ENCODE measurements at places on chromosomes 12 and 14. TPM values are rescaled to one million over a fixed set of nuclear protein-coding genes. Genes with fewer than 3 reads are reported as not detected.

DNA sequence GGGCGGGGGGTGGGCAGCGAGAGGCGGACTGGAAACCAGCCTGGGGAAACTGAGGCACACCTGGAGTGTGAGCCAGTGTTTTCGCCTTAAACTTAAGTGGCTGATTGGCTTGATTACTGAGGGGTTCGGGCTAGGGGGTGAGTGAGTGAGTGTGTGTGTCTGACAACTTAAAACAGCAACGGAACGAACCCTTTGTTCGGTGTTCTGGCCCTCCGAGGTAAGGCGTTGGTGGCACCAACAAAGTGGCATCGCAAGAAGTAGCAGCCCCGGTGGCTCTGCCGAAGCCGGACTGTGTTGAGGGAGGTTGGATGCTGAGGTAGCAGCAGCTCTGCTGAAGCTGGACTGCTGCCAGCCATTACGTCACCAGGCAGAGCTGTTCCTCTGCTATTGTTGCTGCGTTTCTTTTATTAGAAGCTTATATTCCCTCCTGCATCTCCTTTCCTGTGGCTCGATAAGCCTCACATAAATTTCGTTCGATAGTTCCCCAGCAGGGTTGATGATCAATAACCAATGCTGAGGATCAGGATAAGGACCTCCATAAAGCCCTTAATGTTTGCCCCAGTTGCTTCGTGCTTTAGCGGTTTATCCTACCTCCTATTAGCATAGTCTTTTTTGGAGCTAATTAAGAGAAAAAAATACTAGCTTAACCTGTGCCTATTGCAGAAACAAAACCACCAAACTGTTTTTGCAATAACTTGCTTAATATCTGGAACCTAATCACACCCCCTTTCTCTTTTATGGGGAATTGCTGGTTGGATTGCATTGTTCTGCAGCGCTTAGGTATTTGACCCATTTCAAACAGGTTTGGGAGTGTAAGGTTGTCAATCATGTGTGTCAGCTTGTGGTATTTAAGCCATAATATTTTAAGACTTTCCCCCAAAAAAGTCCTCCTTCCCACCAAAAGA, 1.3 kb downstream of the GPR137C start:
- H3K27me3 ChIP-seq = no peaks in the 10 kb centered on the region
- DNase-seq = peak; percentile 92
- peak overlapping the region; percentile 96 for H3K27ac ChIP-seq

GRCh38 chr12:31600252-31600651, 9.3 kb upstream of the DENND5B start:
- no peaks in the 10 kb centered on the region for H3K36me3 ChIP-seq
- no peak for DNase-seq
- H3K4me3 ChIP-seq = no peak overlapping the region
- H3K4me1 ChIP-seq = no peaks in the 10 kb centered on the region
- H3K27ac ChIP-seq = no peak overlapping the region

The KLRG1 gene
- 1.3 TPM for total RNA-seq

- no peaks in the 10 kb centered on the region for H3K36me3 ChIP-seq
- no peak for DNase-seq
- no peaks in the 10 kb centered on the region for H3K27me3 ChIP-seq
- no peaks in the 10 kb centered on the region for H3K4me1 ChIP-seq
Measured at GRCh38 chr14:74409441-74409840, 16.6 kb downstream of the SYNDIG1L start.

DNA sequence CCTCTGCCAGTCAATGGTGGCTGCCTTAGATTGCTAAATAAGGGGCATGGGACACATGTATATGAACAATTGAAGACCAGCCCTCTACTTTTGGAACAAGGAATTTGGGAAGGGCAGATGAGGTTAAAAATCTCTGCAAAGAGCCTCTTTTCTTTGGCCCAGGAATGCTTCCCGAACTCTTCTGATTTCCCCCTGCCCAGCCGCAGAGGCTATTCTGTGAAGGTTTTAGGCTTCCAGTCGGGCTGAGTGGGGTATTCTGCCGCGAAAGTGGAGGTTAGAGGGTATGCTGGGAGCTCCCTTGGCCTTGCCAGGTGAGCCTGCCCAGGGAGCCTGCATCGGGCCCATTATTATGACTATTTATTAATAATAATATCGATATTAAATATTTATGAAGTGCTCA, 1.2 kb downstream of the POU6F1 start:
- peaks cover 19% of the 10 kb centered on the region for H3K4me1 ChIP-seq
- no peak for DNase-seq
- H3K36me3 ChIP-seq = no peaks in the 10 kb centered on the region
- peak overlapping the region; percentile 97 for H3K4me3 ChIP-seq
- H3K27ac ChIP-seq = peak overlapping the region; percentile 98
- H3K27me3 ChIP-seq = no peaks in the 10 kb centered on the region

- peak overlapping the region; percentile 79 for H3K27ac ChIP-seq
- H3K27me3 ChIP-seq = no peaks in the 10 kb centered on the region
- peaks cover 27% of the 10 kb centered on the region for H3K36me3 ChIP-seq
- peak overlapping the region; percentile 25 for H3K4me3 ChIP-seq
- peaks cover 87% of the 10 kb centered on the region for H3K4me1 ChIP-seq
- DNase-seq = no peak
Measured at GRCh38 chr14:73741876-73742519, 27.8 kb upstream of the PNMA1 start.

DNA sequence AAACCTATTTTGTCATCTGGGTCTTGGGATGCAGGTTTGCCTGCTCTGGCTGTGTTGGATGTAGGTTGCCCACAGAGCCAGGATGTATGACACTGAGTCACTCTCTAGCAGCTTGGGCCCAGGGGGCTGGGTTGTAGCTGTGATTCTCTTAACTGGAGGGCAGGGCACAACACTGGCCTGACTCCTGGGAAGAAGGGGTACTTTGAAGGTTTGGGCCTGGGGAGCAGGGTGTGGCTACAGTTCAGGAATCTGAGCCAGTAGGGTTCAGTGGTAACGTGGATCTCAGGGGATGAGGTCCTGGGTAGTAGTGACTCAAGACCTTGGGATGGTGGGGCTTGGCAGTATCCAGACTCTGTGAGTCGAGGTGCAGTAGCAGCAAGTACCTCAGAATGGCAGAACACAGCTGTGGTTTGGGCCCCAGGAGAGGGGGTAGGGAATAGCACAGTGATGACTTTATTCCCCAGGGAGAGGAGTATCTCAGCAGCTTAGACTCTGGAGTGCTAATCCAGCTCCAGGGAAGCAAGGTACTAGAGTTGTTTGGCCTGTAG, 25.7 kb downstream of the TBC1D15 start:
- peaks cover 16% of the 10 kb centered on the region for H3K4me1 ChIP-seq
- H3K27ac ChIP-seq = no peak overlapping the region
- no peak overlapping the region for H3K4me3 ChIP-seq
- H3K36me3 ChIP-seq = peaks cover 19% of the 10 kb centered on the region
- H3K27me3 ChIP-seq = no peaks in the 10 kb centered on the region

The TMEM119 gene
- not detected for total RNA-seq

- no peak overlapping the region for H3K4me3 ChIP-seq
- no peaks in the 10 kb centered on the region for H3K4me1 ChIP-seq
- H3K27me3 ChIP-seq = no peaks in the 10 kb centered on the region
- no peak overlapping the region for H3K27ac ChIP-seq
- DNase-seq = no peak
- H3K36me3 ChIP-seq = no peaks in the 10 kb centered on the region
Measured at GRCh38 chr14:83053022-83053710, 1519.5 kb upstream of the SEL1L start.

GRCh38 chr12:116739381-116739887, 1.3 kb downstream of the RNFT2 start:
- no peak for DNase-seq
- no peak overlapping the region for H3K4me3 ChIP-seq
- H3K36me3 ChIP-seq = peaks cover 5% of the 10 kb centered on the region
- H3K27ac ChIP-seq = no peak overlapping the region
- H3K4me1 ChIP-seq = peaks cover 32% of the 10 kb centered on the region
- no peaks in the 10 kb centered on the region for H3K27me3 ChIP-seq

The KRT82 gene
- total RNA-seq = not detected

The C14orf39 gene
- 0.55 TPM for total RNA-seq

GRCh38 chr14:69916396-69916795, 37.2 kb downstream of the SMOC1 start:
- H3K27me3 ChIP-seq = no peaks in the 10 kb centered on the region
- no peak for DNase-seq
- H3K4me3 ChIP-seq = no peak overlapping the region
- H3K27ac ChIP-seq = no peak overlapping the region
- no peaks in the 10 kb centered on the region for H3K36me3 ChIP-seq

- no peak overlapping the region for H3K4me3 ChIP-seq
- no peaks in the 10 kb centered on the region for H3K4me1 ChIP-seq
- peak overlapping the region; percentile 14 for H3K27ac ChIP-seq
- H3K27me3 ChIP-seq = no peaks in the 10 kb centered on the region
Measured at GRCh38 chr12:24896171-24896570, 52.7 kb downstream of the BCAT1 start.

GRCh38 chr12:31874961-31875608, 84.1 kb upstream of the RESF1 start:
- peak; percentile 79 for DNase-seq
- H3K4me3 ChIP-seq = no peak overlapping the region
- H3K4me1 ChIP-seq = peaks cover 5% of the 10 kb centered on the region
- H3K27ac ChIP-seq = peak overlapping the region; percentile 44

DNA sequence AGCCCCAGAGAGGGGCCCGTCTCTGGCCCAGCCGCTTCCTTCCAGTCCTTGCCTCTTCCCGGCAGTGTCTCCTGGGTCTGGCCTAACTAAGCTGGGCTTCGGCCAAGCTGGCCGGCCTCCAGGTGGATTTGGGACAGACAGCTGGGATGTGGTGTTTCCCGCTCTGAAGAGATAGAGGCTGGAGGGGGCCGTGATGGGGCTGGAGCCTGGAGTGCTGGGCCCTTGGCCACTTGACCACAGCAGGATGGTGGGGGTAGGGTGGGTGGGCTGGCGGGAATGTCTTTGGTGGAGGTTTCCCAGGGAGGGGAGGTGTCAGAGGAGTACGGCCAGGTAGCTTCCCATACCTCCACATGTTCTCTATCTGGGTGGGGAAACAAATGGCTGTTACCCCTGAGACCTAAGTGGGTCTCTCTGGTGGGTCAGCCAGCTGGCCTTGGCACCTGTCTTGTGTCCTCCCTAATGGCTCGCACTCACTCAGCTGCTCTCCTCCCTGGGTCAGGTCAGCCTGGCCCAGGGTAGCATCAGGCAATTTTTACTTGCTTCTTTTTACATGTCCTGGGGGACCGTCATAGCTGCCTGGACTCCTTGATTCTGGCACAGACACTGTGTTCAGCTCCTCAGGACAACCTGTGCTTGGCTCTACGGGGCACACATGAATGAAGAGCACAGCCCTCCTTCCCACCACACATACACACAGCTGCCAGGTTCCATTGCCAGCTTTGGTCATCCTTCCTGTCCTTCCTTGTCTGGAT, 19.8 kb upstream of the PGF start:
- no peak overlapping the region for H3K4me3 ChIP-seq
- H3K27me3 ChIP-seq = no peaks in the 10 kb centered on the region
- H3K36me3 ChIP-seq = no peaks in the 10 kb centered on the region
- no peak overlapping the region for H3K27ac ChIP-seq
- DNase-seq = peak; percentile 87
- peaks cover 13% of the 10 kb centered on the region for H3K4me1 ChIP-seq

DNA sequence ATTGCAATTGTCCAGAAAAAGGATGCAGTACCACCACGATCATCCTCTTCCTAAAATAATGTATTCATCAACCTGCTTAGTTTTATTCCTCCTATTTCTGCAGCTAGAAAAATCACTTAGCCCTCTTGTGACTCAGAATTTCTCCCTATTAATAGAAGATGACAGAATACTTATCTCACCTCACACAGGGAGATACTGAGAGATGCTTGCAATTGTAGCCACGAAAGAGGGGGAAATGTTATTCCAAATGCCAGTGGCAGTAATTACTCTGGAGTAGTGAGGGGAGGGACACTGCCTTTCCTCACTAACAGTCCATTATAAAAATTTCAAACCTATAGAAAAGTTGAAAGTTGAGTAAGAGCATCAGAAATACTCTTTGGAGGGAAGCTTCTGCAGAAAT, 11.8 kb upstream of the DUSP6 start:
- no peak for DNase-seq
- H3K27me3 ChIP-seq = no peaks in the 10 kb centered on the region
- no peak overlapping the region for H3K4me3 ChIP-seq
- peaks cover 8% of the 10 kb centered on the region for H3K4me1 ChIP-seq

GRCh38 chr12:9702255-9702654, 30.6 kb downstream of the CLECL1 start:
- H3K4me1 ChIP-seq = no peaks in the 10 kb centered on the region
- no peak overlapping the region for H3K4me3 ChIP-seq
- no peaks in the 10 kb centered on the region for H3K27me3 ChIP-seq
- H3K27ac ChIP-seq = no peak overlapping the region
- H3K36me3 ChIP-seq = no peaks in the 10 kb centered on the region

- H3K4me3 ChIP-seq = no peak overlapping the region
- no peak overlapping the region for H3K27ac ChIP-seq
- H3K4me1 ChIP-seq = no peaks in the 10 kb centered on the region
- no peaks in the 10 kb centered on the region for H3K36me3 ChIP-seq
- no peaks in the 10 kb centered on the region for H3K27me3 ChIP-seq
Measured at GRCh38 chr12:41174602-41175001, 13.5 kb upstream of the PDZRN4 start.

DNA sequence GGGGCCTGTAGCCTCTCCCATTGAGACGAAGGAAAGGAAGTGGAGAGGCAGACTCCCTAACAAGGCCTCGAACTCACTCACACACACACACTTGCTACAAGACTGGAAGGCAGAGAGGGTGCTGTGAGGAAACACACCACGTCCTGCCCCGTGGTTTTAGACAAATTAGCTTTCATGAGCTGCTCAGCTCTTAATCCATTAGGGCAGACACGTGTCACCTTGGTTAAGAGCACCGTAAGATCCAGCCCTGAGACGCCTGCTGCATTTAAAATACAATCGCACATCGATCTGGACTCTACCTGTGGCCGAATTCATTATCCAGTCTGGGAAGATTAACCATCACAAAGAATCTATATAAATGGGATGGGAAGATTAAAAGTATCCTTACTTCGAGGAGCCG, 72.0 kb downstream of the RIMBP2 start:
- DNase-seq = no peak
- no peaks in the 10 kb centered on the region for H3K27me3 ChIP-seq
- H3K27ac ChIP-seq = no peak overlapping the region
- no peak overlapping the region for H3K4me3 ChIP-seq
- H3K4me1 ChIP-seq = no peaks in the 10 kb centered on the region
- H3K36me3 ChIP-seq = no peaks in the 10 kb centered on the region

The MFAP5 gene
- 195 TPM for total RNA-seq
